Skin of body (tissue), 3 donors: ENCODE measurements at places on chromosomes 1 and 21.

GRCh38 chr1:24644100-24644384, 940 bp downstream of the SRRM1 start:
- no peak for DNase-seq

DNA sequence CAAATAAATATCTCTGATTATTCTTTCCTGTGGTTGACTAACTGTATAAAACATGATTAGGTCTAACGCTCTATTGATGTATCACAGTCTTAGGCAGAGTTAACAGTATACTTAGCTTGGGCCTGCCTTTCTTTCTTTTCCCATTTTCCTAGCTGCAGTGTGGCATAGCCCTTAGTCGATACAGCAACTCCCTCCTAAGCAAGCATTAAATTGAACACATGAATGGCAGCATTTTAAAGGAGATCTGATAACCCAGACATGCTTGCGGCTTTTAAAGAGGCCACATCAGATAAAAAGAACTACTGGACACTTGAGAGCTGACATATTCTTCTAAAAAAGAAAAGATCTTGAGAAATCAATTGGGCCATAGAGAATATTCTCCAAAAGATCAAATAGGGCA, 312.0 kb upstream of the TMPRSS15 start:
- DNase-seq = no peak

DNA sequence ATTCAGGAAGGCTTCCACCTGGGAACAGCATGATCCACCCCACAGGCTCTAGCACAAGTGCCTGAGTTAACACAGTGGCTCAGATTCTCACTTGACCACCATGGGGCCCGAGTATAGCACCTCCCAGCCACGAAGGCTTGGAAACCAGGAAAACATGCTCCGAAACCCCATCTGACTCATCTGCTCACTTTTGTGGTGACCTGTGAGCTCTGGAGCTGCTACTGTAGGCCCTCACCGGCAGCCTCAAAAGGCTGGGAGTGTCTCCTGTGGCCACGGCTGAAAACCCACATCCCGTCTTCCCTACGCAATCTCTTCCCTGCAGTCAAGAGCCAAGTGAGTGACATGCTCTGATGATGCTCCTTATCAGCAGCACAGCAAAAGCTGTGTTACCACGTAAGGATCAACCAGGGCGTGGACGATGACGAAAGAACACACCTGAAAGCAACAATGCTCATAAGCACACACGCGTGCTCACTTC, 81.4 kb downstream of the TGFBR3 start:
- no peak for DNase-seq

DNA sequence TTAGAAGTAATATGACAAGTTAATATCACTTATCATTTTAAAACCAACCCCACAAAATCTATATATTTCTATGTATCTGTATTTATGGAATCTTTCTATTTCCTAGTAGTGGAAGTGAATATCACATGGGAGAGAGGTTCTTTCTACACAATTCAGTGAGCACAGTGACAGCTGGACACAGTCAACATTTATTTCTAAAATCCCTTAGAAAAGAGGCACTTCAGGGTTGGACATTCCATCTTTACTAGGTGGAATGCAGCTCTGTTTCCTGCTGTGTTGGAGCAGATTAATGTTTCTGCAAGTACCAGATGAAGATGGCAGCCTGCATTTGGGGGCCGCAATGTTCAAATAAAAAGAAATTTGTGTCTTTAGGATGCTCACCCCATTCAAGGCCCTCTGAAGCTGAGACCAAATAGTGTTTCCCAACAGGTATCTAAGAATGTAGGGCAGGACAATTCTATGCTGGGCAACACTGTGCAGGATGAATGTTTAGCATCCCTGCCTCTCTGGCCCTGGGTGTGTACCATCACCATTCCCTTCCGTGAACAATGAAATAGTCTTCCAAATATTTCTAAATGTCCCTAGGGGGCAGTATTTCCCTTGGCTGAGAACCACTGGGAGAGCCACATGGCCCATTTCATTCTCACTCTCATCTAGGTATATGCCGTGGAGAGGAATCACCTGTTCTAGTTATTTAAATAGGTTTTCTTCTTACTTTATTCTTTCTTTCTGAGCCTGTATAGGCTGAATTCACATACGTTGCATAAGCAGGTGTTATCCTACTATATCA, 394.8 kb downstream of the PRDM2 start:
- no peak for DNase-seq

GRCh38 chr1:23774174-23774880, 3.9 kb upstream of the PITHD1 start:
- no peak for DNase-seq
